ENCODE measurements at places on chromosomes 3 and 15.

DNA sequence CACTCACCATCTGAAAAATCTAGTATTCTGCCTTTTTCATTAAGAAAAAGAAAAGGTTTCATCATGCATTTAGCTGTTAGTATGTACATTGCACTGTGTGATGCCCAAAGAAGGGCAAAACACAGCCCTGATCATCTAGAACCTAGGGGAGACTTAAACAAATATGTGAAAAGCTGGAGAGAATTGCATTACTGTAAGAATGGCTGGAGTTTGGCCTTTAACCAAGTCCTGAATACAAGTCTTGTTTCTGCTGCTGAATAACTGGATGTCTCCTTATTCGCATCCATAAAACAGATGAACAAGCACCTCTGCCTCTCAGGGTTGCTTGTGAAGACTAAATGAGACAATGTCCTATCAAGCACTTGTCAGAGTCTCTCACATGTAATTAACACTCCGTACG, 233.4 kb upstream of the LRTM1 start:
- no peak for DNase-seq

- DNase-seq = no peak
Observed at GRCh38 chr15:66356077-66356358, 467 bp downstream of the TIPIN start.

DNA sequence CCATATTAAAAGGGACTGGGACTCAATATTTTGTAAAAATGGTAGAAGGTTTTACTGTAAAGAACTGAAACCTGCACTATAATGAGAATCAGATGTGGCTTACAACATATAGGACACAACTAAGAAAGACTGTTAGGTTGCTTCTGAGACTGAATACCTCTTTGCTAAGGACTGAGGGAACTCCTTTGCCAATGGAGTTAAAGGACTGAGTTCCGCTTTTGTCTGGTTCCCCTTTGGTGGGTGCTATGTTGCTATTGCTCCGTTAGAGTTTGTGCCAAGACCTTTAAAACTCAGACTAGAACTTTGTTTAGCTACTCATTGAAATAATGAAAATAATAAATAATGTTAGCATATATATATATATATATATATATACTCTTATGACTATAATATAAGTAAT, 147.8 kb upstream of the KCNMB2 start:
- no peak for DNase-seq

- DNase-seq = no peak
Observed at GRCh38 chr3:57752307-57752706, 3.8 kb upstream of the SLMAP start.

DNA sequence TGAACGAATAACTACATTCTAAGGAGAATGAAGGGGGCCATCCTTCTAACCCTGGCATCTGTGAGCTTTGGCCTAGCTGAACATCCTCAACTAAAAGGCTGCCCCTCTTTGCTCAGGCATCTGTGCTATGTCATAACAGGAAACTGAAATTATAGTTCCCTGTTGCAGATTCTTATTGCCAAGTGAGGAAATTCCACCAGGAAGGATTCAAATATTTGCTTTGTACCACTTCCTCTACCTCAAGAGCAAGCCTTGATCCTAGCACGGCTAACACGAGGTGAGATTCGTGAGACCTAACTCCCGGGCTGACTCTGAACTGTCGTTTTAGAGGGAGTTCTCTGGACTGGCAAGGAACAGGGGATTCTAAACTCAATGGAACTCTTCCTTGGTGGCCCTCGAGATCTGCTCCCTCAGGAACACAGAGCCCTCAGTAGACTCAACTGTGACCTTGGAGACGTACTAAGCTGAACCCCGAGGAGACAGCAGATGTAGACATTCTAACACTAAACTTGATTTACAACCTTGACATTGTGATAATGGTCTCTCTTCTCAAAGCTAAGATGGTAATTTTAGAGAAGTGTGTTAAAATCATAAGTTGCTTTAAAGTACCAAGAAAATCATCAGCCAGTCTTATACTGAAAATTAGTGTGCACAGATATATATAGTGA, 4.2 kb downstream of the SPG21 start:
- DNase-seq = peak; percentile 57

DNA sequence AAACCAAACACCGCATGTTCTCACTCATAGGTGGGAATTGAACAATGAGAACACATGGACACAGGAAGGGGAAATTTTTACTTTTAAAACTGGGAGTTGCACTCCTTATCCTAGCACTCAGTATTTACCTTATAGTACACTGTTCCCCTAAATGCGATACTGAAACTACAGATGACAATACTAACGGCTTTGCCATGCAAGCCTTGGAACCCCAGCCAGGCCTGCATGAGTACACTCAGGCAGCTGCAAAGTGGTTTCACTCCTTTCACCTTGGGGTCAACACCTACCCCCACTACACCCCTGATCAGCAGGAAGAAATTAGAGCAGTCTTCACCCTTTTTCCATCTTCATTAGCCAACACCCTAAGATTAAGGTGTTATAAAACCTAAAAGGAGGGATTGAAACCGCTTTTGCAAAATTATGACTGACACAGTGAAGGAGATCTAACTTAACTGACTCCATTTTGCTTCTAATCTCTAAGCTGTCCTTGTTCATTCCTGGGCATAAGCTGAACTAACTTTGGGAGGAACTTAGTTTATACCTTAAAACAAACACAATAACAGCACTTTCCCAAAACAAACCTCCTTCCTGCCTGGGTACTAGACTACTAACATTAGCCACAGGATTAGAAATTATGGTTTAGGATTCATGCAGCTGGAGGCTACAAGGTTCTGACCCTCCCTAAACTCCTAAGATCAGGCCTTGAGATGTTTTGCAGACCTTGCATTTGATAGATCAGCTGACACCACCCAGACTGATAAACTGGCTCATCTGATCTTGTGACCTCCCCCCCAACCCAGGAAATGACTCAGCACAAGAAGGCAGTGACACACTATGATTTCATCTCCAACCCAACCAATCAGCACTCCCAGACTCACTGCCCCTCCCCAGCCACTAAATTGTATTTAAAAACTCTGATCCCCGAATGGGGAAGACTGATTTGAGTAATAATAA, 452.1 kb upstream of the PPP2R3A start:
- DNase-seq = peak; percentile 59

- DNase-seq = no peak
Observed at GRCh38 chr3:147872568-147872967, 463.4 kb downstream of the ZIC1 start.

GRCh38 chr3:70952033-70952747, 631.3 kb downstream of the FOXP1 start:
- DNase-seq = no peak

- DNase-seq = peak; percentile 98
Observed at GRCh38 chr3:46312991-46313390, 40.9 kb upstream of the CCR2 start.

GRCh38 chr3:38226273-38226672, 39.3 kb upstream of the SLC22A13 start:
- no peak for DNase-seq

- DNase-seq = peak; percentile 41
Observed at GRCh38 chr3:32376115-32376514, 15.5 kb upstream of the CMTM7 start.

DNA sequence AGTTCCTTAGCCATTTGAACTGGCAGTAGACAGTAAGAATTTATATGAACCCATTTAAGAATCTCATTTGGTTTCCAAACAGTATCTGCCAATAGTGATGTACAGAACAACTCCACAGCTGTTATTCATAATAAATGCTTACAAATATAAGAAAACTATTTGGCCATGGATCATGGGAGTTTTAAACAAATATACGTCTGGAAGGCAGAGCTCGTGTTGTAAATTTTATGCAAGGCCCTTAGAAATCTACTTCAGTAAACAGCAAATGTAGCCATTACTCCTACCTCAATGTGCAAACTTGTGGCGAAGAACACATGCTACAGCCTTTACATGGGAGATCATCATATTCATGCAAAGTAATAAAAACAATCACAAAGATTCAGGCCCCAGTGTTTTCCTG, 65.3 kb upstream of the NANOGP8 start:
- no peak for DNase-seq

GRCh38 chr3:40930131-40930538, 269.2 kb upstream of the CTNNB1 start:
- DNase-seq = peak; percentile 70

- no peak for DNase-seq
Observed at GRCh38 chr3:132267391-132267993, 49.7 kb upstream of the ACP3 start.

- DNase-seq = no peak
Observed at GRCh38 chr15:66565741-66566144, at the start of gene LCTL. LCTL (minus strand) TSS chr15:66565998; CDS start chr15:66565365, 633 bp downstream.

DNA sequence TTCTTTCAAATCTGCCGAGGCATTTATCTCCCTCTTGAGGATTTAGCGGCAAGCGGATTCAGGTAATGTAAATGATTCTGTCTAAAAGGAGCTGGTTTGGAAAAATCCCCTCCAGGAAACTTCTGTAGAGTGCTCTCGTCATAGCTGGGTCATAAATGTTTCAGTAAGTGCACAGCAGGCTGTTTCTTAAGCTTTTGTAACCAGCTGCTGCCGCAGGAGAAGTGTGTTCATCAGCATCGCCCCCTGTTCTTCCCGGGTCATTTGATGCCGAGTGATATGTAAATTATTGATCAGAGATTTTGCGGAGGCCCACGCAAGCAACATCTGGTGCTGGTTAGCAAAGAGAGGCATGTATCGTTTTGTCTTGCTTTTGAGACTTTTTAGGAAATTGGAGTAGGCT, 53.1 kb downstream of the DNASE1L3 start:
- no peak for DNase-seq

DNA sequence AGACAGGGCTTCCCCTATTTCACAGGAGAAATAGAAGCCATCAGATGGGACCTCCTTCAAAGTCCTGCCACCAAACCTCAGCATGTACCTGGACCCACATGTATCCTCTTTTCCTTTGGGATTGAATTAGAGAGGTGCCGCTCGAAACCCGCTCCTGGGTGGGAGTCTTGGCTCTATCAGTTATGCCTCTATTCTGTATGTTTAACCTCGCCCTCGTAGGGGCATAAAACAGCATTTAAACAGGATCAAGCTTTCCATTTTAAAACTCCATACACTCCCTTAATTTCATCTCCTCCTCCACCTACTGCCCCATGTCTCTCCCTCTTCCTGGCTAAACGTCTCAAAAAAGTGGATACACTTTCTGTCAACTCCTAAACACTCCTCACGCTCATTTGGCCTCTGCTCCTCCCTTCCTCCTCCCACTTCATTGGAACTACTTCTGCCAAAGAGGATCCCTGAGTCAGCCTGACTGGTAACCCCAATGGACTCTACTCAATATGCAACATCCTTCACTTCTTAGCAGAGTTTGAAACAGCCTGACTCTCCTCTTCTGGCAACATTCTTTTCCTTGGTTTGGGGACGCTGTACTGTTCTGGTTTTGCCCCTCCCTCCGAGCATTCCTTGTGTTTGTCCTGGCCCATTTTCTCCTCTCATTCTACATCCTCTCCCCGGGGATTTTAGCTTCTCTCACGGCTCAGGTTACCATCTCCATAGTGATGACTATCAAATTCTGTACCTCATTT, 23.0 kb upstream of the MUC20 start:
- peak; percentile 61 for DNase-seq

- peak; percentile 69 for DNase-seq
Observed at GRCh38 chr3:149448331-149448831, 26.1 kb upstream of the TM4SF4 start.

GRCh38 chr3:141273700-141274410, 42.2 kb downstream of the PXYLP1 start:
- no peak for DNase-seq

- no peak for DNase-seq
Observed at GRCh38 chr3:127884041-127884440, 31.0 kb upstream of the KBTBD12 start.
